ENCODE measurements at places on chromosomes 5 and 9.

DNA sequence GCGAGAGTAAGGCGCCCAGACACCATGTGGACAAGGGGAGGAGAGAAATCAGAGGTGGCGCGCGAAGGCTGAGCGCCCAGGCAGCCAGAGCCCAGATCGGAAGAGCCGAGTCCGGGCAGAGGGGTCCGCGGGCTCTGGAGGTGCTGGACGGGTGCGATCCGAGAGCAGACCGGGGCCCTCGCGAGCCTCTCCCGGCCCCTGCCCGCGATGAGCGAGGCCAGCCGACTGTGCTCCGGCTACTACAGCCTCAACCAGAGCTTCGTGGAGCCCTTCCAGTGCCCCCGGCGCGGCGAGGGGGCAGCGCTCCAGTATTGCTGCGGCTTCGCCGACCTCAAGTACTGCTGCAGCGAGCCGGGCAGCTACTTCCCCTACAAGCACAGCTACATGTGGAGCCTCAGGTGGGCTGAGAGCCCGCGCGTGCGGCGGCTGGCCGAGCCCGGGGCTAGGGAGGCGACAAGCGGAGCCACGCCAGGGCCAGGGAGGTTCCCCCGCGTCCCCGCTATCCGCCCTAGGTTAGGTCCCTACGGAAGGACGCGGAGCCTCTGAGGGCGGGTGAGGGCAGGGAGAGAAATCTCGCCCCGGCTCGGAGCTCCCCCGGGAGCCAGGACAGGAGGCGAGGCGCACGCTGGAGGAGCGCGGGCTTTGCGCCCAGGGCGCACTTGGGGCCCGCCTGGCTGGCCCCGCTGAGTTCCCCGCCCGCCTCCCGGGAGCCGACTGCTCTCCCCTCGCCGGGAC, at the start of gene SHISAL2B:
SHISAL2B (plus strand) TSS at position 87 of the 735 bp plus-strand sequence; CDS start at position 208, 121 bp downstream.
- no peak for DNase-seq

GRCh38 chr5:147690595-147690994, 91.9 kb downstream of the JAKMIP2 start:
- DNase-seq = no peak

- no peak for DNase-seq
Observed at GRCh38 chr5:109479260-109479860, 69.6 kb upstream of the PJA2 start.

DNA sequence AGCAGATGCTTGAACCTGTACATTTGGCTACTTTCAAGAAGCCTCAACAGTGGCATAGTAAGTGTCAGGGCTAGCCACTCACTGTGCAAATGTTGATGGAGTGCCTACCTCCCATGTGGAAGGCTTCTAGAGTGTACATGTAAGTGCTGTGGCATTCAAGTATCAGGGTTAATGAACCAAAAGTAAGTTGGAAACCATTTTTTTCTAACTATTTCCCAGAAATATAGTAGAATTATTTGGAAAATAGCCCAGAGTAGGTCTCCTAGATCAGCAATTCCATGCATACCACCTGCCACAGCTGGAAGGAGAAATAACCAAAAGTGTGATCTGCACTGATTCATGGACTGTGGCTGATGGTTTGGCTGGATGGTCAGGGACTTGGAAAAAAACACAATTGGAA, 53.3 kb downstream of the FOXD1 start:
- DNase-seq = no peak

- DNase-seq = peak; percentile 33
Observed at GRCh38 chr5:67361932-67362729, 165.5 kb upstream of the CD180 start.

GRCh38 chr5:2832394-2832793, 80.9 kb upstream of the IRX2 start:
- DNase-seq = no peak

- no peak for DNase-seq
Observed at GRCh38 chr9:134994926-134995791, 77.4 kb upstream of the FCN1 start.

DNA sequence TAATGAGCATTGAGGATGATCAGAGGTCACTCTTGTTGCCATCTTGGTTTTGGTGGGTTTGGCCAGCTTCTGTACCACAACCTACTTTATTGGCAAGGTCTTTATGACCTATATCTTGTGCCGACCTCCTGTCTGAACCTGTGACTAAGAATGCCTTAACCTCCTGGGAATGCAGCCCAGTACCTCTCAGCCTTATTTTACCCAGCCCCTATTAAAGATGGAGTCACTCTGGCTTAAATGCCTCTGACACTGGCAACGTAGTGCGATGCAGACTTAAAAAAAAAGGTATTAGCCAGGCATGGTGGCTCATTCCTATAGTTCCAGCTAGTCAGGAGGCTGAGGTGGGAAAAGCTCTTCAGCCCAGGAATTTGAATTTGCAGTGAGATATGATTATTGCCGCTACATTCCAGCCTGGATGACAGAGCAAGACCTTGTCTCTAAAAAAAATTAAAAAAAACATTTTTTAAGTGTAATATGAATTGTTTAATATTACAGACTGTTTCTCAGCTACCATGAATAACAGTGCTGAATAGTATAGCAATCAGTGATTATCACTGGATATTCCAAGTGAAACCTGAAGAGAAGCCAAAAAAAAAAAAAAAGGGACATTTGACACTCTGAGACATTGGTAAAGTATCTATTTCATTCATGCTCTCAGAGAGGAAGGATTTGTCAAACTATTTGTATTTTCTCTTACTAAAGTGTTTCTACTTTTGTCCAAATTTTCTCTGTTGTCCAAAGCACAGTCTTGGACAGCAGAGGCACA, 18.3 kb upstream of the STOM start:
- no peak for DNase-seq

DNA sequence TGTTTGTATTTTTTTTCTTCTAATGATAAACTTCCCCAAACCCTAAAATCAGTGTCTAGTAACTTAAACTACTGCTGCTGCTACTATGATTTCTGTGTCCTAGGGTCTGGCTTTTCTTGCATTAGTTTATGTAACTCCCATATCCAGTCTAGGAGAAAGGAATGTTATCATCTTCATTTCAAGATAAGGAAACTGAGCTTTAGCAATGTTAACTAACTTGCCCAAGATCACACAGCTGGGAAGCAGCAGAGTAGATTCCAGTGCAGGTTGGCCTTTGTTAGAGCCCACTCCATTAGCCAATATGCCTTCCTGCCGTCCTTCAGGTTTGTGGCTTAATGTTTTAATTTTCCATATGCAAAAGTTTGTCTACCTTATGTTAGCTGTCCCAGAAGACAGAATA, 10.4 kb downstream of the TMEM171 start:
- DNase-seq = no peak

GRCh38 chr5:84578226-84578625, 193.5 kb upstream of the EDIL3 start:
- DNase-seq = no peak

GRCh38 chr9:136621019-136621733, 41.5 kb upstream of the EGFL7 start:
- no peak for DNase-seq

GRCh38 chr9:110175275-110175968, 32.5 kb downstream of the C9orf152 start:
- no peak for DNase-seq

- DNase-seq = no peak
Observed at GRCh38 chr9:136668983-136669790, 6.5 kb downstream of the EGFL7 start.

DNA sequence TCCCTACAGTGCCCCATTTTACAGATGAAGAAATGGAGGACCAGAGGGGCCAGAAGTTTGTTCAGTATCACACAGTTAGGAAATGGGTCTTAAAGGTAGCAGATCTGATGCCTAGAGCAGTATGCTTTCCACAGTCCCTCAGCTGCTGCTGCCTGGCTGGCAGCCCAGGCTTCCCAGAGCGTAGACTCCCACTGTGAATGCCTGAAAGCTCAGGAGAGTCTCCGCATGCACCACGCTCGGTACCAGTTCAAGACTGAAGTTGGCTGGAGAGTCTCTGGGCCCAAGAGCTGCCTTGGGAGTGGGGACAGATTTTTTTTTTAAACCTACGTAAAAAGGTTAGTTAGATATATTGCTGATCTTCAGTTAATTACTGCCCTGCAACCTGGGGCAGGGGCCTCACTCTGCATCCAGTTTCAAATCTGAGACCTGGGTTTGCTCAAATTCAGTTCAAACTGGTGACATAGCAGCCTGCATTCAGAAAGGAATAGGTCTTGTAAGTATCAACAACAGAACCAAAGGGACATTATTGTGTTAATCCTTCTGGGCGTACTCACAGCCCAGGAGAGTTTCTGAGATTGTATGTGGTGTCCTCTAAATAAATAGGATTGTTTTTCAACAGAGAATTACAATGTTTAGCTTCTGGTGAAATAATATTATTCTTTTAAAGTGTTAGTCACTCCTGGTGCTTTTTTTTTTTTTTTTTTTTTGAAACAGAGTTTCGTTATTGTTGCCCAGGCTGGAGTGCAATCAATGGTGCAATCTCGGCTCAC, 8.3 kb downstream of the NANS start:
- no peak for DNase-seq

GRCh38 chr5:116861666-116862065, 287.0 kb upstream of the SEMA6A start:
- peak; percentile 13 for DNase-seq

DNA sequence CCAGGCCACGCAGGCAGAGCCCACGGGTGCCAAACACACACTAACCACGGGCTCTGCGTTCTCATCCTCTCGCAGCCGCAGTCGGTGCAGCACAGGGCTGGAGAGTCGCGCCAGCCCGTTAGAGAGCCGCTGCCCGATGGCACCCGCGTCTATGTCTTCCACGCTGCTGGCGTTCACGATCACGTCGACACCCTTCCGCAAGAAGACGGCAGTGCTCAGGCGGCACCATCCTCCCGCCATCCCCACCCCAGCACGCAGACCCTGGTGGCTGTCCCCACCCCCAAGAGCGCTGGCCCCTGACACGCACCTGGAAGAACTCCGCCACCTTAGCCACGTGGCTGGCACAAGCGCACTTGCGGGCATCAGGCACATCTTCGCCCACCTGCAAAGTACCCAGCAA, 6.0 kb downstream of the DBN1 start:
- DNase-seq = no peak

- no peak for DNase-seq
Observed at GRCh38 chr5:6583049-6583880, 49.6 kb downstream of the NSUN2 start.

- no peak for DNase-seq
Observed at GRCh38 chr5:138722544-138723177, 30.6 kb upstream of the CTNNA1 start.

DNA sequence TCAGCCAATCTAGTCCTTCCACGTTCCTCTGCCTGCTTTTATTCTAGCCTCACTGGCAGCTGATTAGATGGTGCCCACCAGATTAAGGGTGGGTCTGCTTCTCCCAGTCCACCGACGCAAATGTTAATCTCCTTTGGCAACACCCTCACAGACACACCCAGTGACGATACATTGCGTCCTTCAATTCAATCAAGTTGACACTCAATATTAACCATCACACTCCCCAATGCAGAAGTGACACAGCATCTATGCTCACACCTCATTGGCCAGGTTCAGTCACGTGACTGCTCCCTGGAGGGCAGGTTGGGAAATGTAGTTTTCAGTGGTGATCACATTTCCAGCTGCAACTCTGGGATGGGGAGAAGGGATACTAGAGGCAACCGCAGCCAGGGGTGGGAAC, 13.0 kb downstream of the SUSD3 start:
- DNase-seq = no peak

DNA sequence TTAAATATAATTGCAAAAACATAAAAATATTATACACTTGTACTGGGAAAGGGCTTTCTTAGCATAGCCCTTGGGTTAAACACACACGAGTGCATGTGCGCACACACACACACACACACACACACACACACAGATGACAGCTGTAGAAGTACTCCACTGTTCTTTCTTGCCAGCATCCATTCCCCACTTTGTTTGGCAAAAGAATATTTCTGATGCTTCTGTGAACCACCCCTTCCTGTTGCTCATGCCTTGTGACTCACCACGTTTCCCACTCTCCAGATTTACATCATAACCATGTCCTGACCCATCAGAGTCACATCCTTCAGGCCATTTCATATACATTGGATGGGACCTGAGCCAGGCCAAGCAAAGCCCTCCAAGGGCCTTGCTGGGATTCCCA, 280.1 kb downstream of the DNAH5 start:
- peak; percentile 95 for DNase-seq

- DNase-seq = peak; percentile 71
Observed at GRCh38 chr5:37553720-37554404, 174.7 kb downstream of the WDR70 start.

- DNase-seq = peak; percentile 93
Observed at GRCh38 chr5:42547141-42547540, 123.9 kb downstream of the GHR start.

- no peak for DNase-seq
Observed at GRCh38 chr5:148776261-148776660, 50.1 kb upstream of the ADRB2 start.

Data from skeletal muscle cell (primary cell).